ENCODE measurements at places on chromosomes 4 and X.

- DNase-seq, result no peak
These were observed 465.6 kb upstream of the AGA start for GRCh38 chr4:177907736-177908424.

DNA sequence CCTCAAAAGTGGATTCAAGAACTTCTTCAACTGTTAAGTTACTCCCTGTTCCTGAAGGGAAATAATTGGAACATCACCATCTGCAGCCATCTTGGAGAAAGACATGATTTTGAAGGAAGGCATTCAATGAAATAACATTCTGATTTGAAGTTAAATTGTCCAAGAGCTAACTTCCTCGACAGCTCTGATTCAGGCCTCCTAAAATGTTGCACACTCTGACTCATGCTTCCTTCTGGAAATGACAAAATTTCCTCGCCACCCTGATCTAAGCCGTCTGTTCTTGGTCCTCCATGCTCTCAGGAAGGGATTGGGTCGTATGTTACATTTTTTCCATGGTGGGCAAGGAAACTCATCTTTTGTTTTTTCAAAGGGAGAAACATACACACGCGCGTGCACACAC is 496.9 kb upstream of the DIPK2B start:
- DNase-seq, result no peak

DNA sequence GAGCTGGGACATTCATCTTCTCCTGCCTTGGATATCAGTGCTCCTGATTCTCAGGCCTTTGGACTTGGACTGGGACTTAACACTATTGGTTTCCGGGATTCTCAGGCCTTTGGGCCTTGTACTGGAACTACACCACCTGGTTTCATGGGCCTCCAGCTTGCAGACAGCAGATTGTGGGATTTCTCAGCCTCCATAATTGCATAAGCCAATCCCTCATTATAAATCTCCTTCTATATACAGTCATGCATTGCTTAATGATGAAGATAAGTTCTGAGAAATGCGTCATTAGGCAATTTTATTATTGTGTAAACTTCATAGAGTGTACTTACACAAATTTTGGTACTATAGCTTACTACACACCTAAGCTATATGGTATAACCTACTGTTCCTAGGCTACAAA is 8.9 kb upstream of the CCNG2 start:
- DNase-seq, result no peak

GRCh38 chr4:53684136-53685130 is 93.1 kb upstream of the LNX1 start:
- no peak for DNase-seq

- no peak for DNase-seq
These were observed 297.5 kb downstream of the ARHGAP24 start for GRCh38 chr4:85772470-85772869.

DNA sequence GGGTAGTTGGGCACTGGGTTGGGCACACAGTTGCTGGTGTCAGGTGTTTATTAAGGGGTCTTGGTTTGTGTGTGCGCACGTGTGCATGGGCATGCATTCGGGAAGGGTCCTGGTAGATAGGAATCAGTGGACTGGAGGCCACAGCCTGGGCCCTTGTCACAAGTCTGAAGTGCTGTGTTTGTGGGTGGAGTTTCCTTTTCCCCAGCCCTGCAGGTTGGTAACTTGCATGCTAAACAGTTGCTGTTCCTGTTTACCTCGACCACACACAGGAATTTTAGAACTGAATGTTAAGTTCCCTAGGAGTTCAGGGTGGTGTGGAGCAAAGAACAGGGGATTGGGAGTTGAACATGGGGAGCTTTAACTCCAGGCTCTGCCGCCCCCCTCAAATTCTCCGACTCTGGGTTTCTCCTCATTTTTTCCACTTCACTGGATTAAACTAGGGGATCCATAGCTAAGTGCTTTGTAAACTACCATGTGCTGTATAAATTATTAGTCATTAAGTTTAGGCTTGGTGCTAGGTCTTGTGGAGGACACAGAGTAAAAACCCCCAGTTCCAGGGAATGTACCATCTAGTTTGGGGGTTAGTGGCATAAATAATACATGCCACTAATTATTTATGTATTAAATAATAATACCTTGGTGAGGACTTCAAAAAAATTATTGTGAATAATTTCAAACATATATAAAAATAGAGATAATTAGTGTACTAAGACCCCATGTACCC is 49.0 kb downstream of the STARD8 start:
- DNase-seq, result no peak

DNA sequence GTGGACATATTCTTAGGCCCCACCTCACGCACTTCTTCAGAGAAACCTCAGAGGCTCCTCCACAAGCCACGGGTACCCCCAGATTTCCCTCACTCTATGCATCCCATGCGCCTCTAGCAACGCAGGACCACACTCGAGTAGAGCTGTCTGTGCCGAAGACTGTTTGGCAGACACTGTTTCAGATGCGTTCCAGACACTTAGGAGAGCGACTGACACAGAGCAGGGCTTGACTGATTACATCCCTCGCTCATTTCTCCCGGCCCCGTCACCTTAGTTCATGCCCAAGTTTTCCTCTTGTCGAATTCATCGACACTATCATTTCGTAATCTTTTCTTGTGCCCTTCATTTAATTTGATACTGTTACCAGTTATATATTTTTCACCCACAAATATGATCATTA is 15.0 kb downstream of the SORBS2 start:
- DNase-seq, result no peak

DNA sequence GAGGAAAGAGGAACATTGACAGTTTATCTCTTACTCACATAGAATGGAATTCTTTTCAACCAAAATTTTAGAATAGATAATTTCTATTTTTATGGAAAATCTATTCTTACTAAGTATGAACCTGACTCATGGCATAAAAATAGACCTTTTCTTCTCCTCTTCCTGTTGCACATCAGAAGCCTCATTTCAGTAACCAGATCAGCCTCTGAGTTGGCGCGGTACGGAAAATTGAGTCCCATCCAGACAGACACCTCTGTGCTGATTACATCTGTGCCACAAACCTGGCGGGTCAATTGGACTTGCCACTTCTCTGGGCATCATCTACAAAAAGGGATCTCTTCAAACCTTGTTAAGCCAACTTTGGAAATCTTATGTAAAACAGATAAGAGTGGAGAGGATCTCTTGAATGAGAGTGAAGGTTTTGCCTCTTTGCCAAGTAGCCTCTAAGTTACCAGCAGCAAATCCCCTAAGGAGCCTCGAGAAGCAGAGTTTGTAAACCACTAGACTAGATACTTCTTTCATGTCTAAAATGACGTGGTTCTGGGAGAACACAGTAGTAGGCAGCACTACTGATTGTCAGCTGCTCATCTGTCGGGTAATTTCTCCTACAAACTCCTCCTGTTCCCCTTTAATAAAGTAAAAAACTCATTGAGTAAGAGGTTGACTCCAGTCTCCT is 37.4 kb downstream of the TENM3 start:
- no peak for DNase-seq

GRCh38 chr4:158946825-158947224 is 156.1 kb upstream of the RAPGEF2 start:
- DNase-seq, result no peak

DNA sequence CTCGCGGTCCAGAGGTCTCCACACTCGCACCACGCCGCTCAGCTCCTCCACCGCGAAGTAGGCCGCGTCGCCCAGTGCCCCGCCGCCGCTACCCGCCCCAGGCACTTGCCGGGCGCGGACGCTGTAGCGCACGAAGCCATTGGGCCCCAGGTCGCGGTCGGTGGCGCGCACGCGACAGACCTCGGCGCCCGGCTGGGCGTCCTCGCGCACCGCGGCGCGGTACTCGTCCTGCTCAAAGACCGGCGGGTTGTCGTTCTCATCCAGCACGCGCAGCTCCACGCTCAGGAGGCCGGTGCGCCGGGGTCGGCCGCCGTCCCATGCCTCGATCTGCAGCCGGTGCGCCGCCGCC is 1.4 kb downstream of the DCHS2 start:
- no peak for DNase-seq

- DNase-seq, result peak; percentile 44
These were observed 38.3 kb downstream of the GPAT3 start for GRCh38 chr4:83574247-83574646.

DNA sequence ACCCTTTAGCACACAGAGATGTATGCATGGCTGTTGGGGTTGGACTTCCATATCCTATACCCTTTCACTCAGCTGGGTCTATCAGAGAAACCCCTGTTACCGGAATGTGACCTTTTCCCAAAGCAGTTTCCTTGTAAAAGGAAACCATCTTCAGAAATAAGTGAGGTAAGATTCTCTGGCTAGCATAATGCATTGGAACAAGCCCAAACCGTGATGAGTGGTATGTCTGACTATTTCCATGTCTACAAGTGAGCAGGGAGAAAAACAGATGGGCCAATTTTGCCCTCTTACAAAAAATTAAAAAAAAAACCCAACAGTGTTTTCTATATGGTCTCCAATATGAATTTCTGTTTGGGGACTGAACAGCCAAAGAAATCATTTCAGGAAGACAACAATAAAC is 283.9 kb downstream of the SMARCA1 start:
- no peak for DNase-seq

DNA sequence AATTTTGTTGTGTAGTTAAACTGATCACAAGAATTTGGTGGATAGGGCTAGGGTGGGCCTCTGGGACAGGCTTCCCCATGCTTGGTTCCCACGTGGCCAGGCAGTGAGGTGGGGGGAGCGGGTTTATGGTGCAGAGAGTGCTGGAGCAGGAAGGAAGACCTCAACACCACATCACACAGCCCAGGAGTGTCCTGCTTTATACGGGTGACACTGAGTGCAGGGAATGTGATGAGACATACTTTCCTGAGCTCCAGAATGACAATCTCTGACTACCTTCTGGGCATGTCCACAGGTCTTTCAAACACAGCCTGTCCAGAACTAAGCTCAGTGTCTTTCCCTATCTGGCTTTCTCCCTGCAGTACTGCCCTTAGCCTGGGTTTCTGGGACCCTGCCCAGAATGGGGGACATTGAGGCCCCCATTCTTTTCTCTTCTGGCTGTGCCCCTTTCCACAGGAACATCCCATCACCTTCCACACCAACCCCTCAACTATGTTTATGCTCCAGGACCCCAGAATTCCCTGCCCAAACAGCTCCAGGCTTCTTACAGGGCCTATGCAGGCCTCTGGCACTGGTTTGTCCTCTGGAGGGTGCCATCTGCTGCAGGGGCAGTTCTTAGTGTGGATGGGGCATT is 36.5 kb upstream of the RASL11B start:
- no peak for DNase-seq

- DNase-seq, result no peak
These were observed 62.5 kb upstream of the TMEM164 start for GRCh38 chrX:109940411-109940810.

- DNase-seq, result no peak
These were observed 20.3 kb downstream of the TBC1D9 start for GRCh38 chr4:140735779-140736391.

DNA sequence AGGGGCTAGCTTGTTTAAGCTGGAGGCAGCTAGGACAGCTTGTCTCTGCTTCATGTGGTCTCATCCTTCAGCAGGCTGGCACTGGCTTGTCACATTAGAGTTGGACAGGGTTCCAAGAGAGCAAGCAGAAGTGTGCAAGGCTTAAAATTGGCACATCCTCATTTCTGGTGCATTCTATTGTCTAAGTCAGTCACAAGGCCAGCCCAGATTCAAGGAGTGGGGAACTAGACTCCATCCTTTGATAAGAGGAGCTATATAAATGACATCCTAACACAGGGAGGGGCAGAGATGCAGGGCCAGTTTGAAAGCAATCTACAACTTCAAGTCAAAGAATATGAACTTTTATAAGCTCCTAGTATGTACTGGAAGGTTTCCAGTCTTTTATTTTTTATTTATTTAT is 313.2 kb downstream of the PTTG2 start:
- no peak for DNase-seq

GRCh38 chrX:16462912-16463311 is 187.0 kb upstream of the S100G start:
- no peak for DNase-seq

- DNase-seq, result no peak
These were observed 6.9 kb downstream of the ARFIP1 start for GRCh38 chr4:152786627-152787026.

- DNase-seq, result no peak
These were observed 23.6 kb downstream of the CPZ start for GRCh38 chr4:8615921-8616787.

GRCh38 chr4:95363966-95364365 is 184.8 kb downstream of the UNC5C start:
- DNase-seq, result no peak

- no peak for DNase-seq
These were observed 30.5 kb upstream of the ADGRG2 start for GRCh38 chrX:19152762-19153161.

- DNase-seq, result no peak
These were observed 56.9 kb downstream of the OTC start for GRCh38 chrX:38409289-38409688.

DNA sequence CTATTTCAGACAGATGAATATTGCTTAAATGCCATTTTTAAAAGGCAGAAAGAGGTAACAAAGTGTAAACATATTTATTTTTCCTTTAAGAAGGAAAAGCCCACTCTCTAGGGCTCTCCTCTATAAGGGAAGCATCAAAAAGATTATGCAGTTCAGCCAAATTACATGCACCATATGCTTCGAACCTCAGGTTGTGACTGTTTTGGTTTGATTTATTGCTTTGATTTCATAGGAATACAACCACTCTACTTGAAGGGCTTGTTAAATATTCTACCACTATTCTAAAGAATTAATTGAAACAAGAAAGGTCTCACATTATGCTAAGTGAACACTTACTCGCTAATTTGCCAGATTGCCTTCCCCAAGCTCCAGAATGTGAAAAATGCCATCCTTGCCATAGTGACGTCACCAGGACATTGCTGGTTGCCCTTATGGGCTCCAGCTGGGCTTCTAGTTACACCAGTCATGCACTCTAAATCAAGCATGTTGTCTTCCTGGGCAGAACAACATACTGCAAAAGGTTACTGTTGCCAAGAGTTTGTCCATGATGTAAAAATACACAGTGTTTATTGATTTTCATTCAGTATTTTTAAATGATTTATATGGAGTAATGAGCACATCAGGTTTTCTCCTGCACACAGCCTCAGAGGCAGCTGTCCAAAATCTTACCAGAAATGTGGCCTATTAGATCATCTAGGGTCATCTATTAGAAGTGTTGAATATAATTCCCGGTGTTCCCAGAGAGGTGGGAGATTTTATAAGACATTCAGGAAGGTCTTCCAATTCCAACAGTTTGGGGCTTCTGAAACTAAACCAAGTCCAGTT is 164.4 kb upstream of the RAPGEF2 start:
- no peak for DNase-seq

GRCh38 chr4:162803378-162803777 is 363.3 kb downstream of the NAF1 start:
- DNase-seq, result no peak

GRCh38 chrX:143661286-143661685 is 25.4 kb upstream of the SLITRK4 start:
- DNase-seq, result no peak

- DNase-seq, result no peak
These were observed 65.7 kb downstream of the SERPINA7 start for GRCh38 chrX:105972690-105973386.
